Caki2 (cell line): ENCODE measurements at places on chromosomes 3 and 15.

DNA sequence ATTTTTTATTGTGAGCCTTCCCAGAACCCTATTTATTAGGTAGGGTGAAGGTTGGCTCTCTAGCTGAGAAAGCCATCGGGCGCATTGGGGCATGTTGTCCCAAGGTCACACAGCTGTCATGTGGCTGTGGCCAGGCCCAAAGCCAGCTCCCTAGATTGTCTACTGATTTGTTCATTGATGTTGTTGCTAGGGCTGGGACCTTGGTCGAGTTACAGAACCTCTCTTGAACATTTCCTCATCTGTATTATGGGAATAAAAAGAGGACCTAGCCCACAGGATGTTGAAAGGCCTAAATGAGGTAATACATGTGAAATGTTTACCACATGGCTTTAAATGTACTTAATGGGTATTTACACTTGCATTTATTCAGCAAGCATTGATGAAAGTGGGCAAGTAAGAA, 252.5 kb downstream of the SUCLG2 start:
- no peak for DNase-seq

- no peak for DNase-seq
Observed at GRCh38 chr3:192847941-192848340, 69.7 kb downstream of the MB21D2 start.

DNA sequence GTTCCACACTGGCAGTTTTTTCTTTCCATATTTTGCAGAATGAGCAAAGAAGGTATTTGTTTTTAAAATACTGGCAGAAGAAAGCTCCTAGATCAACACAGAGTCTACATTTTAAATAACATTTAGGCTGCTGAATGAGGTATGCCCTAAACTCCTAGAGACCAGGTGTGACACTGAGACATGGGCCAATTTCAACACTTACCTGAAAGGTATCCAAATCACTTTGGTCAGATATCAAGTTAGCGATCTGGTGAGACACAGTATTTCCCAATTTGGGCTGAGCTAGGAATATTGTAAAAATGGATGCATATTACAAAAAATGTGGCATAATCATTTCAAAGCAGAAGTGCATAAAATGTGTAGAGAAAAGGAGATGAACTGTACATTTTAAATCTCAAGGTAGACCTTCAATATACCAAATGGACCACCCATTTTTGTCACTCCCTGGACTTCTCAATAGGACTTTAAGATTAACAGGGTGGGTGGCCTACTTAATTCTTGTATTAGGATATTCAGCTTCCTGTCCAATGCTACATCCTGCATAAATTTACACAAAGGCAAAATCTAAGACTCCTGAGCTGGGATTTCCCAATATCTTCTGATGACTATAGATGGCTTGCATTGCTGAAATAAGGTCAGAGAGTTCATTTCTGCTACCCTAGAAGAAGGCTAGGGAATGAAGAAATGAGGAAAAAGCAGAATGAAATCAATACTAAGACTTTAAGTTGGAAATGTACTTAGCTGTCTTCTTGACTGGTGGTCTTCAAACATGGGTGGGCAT, 487.8 kb downstream of the FOXP1 start:
- DNase-seq, result no peak

- DNase-seq, result peak; percentile 50
Observed at GRCh38 chr3:177525987-177526712, 328.9 kb upstream of the TBL1XR1 start.

- DNase-seq, result peak; percentile 99
Observed at GRCh38 chr3:194135806-194136518, at the start of gene HES1. Gene HES1 (plus strand): TSS chr3:194136148. CDS start chr3:194136381, 233 bp downstream.

DNA sequence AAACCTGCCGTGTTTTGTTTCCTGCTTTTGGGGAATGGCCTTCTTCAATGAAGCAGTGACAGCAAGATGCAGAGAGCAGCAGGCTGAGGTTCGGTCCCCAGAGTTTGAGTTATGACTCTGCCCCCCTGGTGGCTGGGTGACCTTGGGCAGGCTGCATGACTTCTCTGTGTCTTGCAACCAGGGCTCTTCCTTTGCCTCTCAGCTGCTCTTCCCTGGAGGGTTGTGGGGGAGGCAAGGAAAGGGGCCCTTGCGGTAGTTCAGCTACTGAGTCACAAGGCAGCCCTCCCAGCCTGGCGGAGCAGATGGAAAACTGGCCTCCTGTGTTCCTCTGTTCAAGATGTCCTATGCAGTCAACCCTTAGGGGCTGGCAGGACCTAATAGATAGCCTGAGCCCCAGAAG, 17.1 kb downstream of the CTXND1 start:
- no peak for DNase-seq

- DNase-seq, result peak; percentile 0
Observed at GRCh38 chr3:21894459-21895340, 143.7 kb upstream of the ZNF385D start.

GRCh38 chr3:16437640-16438039, 75.9 kb downstream of the RFTN1 start:
- no peak for DNase-seq

GRCh38 chr3:195004512-195005250, 266.3 kb downstream of the XXYLT1 start:
- DNase-seq, result no peak

DNA sequence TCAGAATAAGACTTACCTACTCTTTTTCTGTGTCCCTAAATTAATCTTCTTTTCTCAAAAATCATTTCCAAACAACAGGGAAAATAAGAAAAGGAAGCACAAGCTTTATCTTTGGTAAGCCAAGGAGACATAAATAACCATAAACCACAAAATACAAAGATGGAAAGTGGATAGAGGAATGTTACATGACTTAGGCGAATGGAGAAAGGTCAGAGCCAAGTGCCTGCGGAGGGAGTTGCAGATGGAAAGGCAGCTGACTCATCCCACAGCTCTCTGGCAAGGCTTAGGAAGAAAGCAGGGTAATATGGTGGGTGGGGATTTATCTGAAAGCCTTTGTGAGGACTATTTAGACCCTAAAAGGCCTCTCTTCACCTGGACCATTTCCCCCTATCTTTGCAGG, 72.8 kb downstream of the GALK2 start:
- DNase-seq, result no peak

GRCh38 chr15:101522621-101523559, 33.4 kb upstream of the PCSK6 start:
- no peak for DNase-seq

DNA sequence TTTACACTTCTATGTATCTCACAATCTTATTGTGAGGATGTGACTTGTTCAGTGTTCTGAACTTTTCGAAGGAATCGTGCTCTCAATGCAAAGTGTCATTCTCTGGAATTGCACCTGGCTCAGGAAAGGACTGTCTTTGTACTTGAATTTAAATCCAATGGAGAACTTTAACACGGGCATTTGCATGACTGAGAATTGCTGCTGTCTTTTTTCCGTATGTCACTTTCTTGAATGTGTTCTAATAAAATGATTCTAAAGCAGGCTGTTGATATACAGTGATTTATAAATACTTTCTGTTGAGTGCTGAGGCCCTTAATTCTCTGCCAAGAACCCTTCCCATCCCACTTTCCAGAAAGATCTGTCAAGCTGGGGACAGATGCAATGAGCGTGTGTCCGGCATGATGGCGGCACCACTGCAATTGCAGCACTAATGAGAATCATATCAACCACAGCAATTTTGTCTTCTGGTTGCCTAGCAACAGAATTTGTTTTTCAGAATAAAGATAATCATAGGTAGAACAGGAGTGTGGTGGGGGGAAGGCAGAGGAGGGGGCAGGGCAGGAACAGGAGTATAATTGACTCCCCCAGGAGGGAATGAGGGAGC, 210.6 kb upstream of the UMPS start:
- DNase-seq, result no peak

DNA sequence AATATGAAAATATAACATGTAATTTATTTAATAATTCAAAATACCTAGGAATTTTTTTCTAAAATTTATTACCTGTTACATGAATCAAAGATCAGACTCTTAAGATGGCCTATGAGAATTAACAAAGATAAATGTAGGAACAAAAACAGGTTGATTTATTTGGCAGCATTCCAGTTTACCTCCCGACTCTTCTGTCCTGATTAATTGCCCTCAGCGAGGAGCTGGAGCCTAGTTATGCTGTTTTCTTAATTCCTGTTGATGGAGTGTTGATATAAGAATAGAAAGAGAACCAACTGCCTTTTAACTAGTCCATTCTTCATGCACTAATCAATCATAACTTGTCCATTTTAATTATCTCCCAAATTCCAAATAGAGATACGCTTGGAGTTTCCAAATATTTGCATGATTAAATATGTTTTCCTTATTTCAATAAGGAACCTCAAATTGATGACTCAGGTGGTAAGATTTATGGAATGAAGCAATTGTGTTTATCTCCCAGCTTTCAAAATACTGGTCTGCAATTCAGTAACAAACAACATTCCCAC, 10.6 kb upstream of the CPB1 start:
- DNase-seq, result peak; percentile 17

- no peak for DNase-seq
Observed at GRCh38 chr3:179016979-179017670, 54.5 kb downstream of the ZMAT3 start.

- DNase-seq, result no peak
Observed at GRCh38 chr15:36422631-36423030, 156.8 kb upstream of the CDIN1 start.

DNA sequence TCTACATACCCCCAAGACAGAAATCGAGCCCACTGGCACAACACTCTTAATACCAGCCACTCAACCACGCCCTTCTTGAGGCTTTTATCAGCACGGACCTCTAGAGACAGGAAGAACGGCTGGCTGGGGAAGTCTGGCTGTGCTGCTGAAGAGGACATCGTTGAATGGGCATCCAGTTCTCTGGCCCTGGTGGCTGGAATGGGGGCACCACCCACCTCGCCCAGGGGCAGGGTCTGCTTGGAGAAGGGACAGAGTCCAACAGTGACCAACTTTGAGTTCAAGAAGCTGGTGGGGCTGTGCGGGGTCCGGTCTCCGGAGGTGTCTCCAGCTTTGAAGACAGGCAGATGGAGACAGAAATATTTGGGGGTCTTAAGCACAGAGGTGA, 77.5 kb downstream of the ATP10A start:
- DNase-seq, result no peak

GRCh38 chr3:169028716-169029115, 634.8 kb downstream of the MECOM start:
- DNase-seq, result no peak

- no peak for DNase-seq
Observed at GRCh38 chr3:25586553-25586952, 78.2 kb downstream of the TOP2B start.

GRCh38 chr3:150073031-150073430, 102.3 kb upstream of the PFN2 start:
- no peak for DNase-seq

DNA sequence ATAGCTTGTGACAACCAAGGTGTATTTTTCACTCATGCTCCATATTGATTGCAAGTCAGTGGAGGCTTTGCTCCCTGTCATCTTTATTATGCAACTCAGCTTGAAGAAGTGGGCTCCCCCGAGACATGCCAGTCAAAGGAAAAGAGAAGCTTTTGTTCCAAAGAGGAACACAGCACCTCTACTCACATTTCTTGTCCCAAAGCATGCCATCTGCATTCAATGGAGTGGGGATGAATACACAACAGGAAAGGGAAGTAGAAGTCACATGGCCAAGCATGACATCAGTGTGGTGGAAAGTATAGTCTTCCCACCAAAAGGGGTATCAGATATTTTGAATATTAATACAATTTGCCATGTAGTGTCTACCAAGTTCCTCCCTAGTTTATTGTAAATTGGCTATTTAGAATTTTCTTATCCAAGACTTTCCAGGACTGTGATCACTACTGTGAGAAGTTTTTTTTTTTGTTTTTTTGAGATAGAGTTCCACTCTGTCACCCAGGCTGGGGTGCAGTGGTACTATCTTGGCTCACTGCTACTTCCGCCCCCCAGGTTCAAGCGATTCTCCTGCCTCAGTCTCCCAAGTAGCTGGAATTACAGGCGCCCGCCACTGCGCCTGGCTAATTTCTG, 114.5 kb downstream of the GMPS start:
- no peak for DNase-seq

DNA sequence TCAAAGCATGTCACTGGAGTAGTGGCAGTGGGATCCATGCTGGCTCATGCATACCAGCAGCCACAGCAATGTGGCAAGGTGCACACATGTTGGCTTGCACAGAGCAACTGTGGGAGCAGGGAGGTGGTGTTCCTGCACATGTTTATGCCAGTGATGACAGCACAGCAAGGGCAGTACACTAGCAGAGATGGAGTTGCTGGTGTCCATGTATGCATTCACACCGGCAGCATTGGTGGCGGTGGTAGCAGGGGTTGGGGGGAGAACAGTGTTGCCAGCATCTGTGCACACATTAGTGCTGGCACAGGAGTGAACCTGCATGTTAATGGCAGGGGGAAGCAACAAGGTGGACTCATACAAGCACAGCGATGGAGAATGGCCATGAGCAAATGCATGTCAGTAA, 202.0 kb upstream of the KCNMB2 start:
- DNase-seq, result no peak

- peak; percentile 60 for DNase-seq
Observed at GRCh38 chr3:128170866-128171516, 17.7 kb downstream of the EEFSEC start.

DNA sequence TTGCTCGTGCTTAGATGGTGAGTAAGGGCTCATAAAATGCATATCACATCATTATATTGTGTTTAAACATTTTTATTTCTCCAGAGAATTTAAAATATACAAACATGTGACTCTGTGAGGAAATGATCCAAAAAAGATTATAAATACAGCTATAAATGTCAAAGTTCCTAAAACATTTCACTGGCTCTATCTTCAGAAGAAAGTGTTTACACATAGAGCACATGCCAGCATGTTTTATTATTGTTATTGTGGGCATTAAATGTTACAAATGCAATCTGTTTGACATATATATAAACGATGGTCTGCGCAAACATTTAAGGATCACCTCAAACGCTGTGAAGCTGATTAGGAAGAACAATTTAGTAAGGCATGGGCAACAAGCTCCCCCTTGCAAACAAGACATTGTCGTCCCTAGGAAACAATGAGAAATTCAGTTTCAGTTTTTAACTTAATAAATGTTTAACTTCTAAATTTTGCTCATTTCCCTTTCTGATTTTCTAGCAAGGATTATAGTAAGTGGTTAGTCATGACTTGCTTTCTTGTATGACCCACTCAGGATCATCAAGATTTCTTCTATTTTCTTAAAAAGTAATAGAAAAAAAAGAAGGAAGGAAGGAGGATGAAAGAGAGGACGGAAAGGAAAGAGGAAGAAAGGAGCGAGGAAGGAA, 207.5 kb downstream of the SATB1 start:
- DNase-seq, result no peak

GRCh38 chr3:56885879-56886278, 84.1 kb upstream of the ARHGEF3 start:
- no peak for DNase-seq

- no peak for DNase-seq
Observed at GRCh38 chr3:57150113-57150581, 15.0 kb downstream of the IL17RD start.

DNA sequence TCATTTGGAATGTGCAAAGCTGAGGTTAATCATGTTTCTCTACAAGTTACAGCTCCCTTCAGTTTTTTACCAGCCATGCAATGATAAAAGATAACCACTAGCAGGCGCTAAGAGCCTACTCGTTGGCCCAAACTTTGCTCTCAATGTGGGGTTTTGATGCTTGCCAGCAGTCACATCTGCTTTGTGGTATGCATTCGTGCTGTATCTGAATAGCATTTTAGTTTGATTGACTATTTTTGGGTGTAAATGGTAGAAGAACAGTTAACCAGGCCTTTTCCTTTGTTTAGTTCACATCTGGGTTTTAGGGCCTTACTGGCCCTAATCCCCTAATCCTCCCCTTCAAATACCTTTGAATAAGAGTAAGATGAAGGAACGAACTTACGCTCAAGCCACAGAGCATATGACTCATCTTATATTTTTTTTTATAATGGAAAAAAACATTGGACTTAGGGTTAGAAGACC, 4.4 kb upstream of the CLDN11 start:
- DNase-seq, result peak; percentile 78
